ENCODE measurements at places on chromosomes 3 and 15.

DNA sequence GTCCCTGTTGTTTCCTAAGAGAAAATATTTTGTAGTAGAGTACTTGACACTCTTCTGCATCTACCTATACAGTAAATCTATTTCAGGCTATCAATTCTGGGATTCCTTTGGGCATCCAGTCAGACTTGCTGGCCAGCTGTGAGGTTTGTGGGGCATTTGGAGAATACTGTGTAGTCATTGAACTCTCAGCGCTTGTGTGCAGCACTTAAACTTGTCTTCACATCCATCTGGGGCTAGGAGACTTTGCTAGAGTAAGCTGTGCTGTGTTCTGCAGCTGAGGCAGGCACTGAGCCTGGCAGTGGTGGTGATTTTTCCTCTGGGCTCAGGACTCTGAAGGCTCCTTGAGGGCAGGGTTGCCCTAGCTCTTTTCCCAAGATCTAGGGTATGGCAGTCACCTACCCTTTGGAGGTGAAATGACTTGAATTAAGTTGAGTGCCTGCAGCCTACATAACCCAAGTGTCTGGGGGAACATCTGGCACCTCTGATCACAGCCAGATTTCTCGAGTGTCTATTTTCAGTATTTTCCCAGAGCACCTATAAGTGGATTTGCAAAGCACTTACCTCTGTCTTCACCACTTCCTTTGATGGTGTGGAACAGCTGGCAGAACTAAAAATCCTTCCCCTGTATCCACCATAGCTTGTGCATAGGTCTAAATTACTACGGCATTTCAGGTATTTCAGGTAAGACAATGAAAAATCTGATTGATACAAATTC is 19.3 kb downstream of the CLSTN2 start:
- DNase-seq, result no peak

GRCh38 chr3:56886314-56886713 is 84.6 kb upstream of the ARHGEF3 start:
- DNase-seq, result no peak

DNA sequence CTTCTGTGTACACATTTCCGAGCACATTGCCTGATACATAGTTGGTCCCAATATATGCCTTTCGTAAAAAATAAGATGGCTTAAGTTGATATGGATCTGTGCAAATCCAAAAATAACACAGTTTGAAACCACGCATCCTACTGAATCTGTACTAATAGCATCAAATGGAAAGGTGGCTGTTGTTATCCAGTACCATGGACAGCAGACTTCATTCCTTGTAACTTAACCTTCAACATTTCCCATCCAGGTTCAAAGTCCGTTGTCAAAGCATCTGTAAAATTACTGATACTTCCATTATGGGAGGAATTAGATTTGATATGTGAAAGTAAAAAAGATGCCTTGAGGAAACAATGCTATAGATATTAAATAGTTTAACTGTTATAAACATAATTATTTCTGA is 65.5 kb upstream of the C3orf49 start:
- no peak for DNase-seq

DNA sequence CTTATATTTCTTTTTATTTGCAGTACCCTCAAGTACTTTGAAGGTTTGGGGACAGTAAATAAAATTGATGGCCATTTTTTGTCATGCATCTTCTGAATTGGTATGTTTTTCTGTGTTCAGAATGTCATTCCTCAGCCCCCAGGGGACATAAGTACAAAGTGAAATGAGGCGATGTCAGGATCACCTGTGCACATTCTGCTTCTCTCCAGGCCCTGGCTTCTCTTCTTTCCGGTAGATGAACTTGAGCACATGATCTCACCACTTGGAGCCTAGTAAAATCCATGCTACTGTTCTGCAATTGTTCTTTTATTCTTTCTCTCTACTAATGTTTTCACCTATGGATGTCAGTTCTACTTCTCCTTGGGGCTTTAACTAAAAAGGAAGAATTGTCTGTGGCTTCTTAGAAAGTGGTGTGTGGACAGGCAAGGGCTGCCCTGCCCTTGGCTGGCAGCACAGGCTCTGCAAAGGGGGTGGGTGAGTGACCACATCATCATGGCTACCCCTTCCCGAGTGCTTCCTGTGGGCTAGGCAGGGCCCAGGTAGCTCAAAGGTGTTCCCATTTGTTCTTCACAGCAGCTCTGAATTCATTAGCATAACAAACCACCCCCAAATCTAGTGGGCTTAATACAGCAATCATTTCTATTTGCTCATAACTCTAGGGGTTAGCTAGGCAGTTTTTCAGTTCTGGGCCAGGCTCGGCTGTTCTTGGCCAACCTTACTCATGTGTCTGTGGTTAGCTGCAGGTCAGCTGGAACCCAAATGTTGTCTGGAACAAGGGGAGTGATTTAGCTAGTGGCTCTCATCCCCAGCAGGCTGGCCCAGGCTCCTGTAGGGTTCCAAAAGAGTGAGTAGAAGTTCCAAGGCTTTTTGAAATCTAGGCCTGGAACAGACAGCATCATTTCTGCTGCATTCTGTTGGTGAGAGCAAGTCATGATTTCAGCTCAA is 154.0 kb upstream of the CTDSPL start:
- DNase-seq, result no peak

DNA sequence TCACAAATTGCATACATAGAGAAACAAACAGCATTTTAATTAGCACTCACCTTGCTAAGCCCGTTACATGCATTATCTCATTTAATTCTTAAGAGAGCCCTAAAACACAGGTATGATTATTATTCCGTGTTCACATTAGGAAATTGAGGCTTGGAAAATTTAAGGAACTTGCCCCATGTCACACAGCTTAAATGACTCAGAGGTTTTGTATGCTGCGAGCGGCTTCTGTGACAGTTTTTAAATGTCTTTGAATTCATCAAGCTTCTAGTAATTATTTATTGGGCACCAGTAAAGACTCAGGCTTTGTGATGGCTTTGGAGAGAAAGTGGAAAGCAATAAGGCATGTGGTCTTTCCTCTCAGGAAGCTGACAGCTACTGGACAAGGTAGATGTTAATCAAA is 166.7 kb upstream of the THBS1 start:
- no peak for DNase-seq

DNA sequence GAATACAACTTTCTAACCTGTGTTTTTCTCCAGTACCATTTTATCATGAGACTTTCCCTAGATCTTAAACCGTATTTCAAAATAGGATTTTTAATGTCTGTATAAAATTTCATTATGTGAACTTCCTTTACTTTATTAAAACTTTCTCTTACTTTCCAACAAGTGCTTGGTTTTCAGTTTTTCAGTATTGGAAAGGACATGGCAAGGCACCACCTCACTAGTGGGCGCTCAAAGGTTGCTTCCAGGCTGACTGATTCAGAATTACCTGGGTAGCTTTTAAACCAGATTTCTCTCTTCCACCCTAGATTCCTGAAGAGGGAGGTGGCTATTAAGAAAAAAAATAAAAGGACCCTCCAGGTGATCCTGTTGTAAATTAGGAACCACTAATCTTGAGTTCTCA is 236.6 kb downstream of the SOX2 start:
- no peak for DNase-seq

DNA sequence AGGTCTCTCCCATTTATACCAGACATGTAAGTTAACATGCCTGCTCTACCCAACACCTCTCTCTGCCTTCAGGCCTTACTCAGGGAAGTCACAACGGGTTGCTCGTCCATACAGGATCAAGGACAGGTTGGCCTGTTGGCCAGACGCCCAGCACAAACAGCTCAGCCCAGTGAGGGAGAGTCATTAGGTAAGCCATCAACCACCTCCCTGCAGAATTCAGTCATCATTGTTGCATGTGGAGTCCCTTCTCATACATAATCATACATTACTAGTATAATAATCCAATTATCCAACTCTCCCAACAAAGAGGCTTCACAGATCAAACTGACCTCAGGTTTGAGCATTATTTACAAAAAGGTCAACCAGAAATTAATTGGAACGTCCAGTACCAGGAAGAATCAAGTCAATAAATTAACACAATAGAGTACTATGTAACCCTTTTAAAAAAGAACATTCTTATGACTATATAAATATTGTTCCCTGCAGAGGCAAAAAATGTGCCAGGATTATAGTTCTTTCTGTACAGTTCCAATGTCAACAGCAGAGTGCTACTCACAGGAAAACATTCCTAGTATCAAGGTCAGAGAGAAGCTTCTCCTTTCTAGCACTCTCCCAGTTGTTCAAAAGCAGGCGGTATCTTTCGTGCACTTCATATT is 33.2 kb downstream of the HOMER2 start:
- DNase-seq, result no peak

DNA sequence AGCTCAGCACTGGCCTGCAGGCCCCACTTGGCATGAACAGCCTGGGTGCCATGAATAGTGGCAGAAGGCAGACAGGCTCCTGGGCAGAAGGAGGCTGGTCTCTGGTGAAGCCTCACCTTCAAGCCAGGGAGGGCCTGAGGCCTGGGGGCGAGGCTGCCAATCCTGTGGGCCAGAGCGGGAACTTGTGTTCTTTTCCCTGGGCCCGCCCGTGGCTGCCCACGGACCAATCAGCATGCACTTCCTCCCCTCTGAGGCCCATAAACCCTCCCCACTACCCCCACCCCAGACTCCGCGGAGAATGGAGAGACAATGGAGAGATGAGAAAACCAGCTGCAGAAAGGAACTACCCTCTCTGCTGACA is 283.8 kb upstream of the ROBO1 start:
- no peak for DNase-seq

GRCh38 chr3:81713031-81713430 is 48.4 kb downstream of the GBE1 start:
- DNase-seq, result no peak

- no peak for DNase-seq
These were observed 4.6 kb upstream of the CTNNB1 start for GRCh38 chr3:41194701-41195100.

GRCh38 chr3:107951126-107951525 is 139.7 kb downstream of the CD47 start:
- no peak for DNase-seq

DNA sequence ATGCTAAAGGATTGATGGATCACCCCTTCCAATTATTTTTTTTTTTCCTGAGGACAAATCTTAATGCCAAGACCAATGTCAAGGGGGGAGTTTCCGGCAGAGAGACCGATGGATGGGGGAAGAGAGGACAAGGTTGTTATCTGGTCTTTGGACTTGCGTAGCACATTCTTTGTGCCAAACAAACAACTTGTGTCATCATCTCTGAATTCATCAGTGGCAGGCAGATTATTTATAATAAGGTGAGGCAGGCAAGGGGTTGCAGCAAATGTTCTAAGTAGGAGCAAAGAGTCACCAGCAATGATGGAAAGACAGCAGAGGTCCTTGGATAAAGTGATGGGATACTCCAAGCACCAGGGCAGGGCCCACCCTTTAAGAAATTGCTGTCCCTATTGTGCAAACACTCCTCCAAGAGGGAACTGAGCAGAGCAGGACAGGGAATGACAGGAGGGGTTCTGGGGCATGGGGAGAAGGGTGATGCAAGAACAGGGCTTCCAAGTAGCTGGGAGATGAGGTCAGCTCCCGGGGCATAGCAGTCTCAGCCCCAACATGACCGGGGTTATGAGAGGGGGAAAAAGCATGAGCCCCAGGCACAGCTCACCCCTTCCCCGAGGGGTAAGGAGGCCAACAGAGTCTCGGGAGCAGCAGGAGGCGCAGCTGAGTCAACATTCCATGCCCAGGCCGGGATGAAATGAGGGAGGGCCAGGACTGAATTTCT is 57.4 kb downstream of the ANXA2 start:
- no peak for DNase-seq

GRCh38 chr3:45861043-45861719 is 19.3 kb upstream of the LZTFL1 start:
- no peak for DNase-seq

DNA sequence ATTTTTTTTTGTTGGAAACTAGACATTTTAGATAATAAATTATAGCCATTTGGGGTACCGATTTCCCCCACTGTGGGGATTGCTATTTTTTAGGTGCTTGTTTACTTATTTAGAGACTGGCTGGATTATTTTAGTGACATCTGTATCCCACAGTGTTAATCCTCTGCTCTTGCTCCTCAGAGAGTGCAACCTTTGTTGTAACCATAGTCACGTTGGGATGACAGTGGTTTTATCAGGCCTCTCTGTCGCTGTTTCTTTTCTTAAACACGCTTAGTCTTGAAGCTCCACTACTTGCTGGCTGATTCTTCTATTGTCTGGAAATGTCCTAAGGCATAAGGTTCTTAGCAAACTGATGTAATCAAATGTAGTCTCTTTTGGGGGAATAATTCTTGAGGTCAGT is 451.6 kb upstream of the SEMA6D start:
- DNase-seq, result no peak

GRCh38 chr3:188232656-188233055 is 78.7 kb downstream of the LPP start:
- DNase-seq, result no peak

DNA sequence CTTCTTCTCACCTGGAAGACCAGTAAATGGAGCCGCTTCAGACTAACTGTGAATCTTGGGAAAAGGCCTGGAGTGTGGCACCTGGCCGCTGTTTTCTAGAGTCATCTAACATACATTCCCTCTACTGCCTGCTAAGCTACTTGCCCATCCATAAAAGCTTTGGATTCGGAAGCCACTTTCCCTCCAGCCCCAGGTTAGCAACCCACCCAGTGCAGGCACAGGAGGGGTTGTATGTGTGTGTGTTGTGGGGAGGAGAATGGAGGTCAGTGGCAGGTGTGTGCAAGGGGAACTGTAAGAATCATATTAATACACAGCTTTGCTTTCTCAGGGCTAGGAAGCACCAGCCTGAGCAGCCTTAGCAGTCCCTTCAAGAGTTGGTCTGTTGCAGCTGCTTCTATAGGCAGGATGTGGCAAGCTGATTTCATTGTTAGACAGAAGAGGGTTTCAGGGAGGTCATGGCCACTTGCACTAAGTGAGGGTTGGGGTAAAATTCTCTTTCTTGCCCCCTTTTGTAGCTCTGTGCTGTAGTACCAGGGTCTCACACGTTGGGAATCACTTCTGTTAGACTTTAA is 8.9 kb downstream of the NSUN3 start:
- DNase-seq, result no peak

GRCh38 chr15:60020736-60021135 is 16.6 kb downstream of the FOXB1 start:
- no peak for DNase-seq

- no peak for DNase-seq
These were observed 701 bp downstream of the SGO1 start for GRCh38 chr3:20185331-20185678.

GRCh38 chr15:82595766-82596165 is 51.4 kb downstream of the CPEB1 start:
- DNase-seq, result no peak

- no peak for DNase-seq
These were observed 354.7 kb downstream of the FGF12 start for GRCh38 chr3:192372616-192373015.

GRCh38 chr15:39131609-39132008 is 449.3 kb upstream of the THBS1 start:
- DNase-seq, result no peak

GRCh38 chr3:153658136-153658535 is 463.1 kb upstream of the ARHGEF26 start:
- DNase-seq, result no peak

DNA sequence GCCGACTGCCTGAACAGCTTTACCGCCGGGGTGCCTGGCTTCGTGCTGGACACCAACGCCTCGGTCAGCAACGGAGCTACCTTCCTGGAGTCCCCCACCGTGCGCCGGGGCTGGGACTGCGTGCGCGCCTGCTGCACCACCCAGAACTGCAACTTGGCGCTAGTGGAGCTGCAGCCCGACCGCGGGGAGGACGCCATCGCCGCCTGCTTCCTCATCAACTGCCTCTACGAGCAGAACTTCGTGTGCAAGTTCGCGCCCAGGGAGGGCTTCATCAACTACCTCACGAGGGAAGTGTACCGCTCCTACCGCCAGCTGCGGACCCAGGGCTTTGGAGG is 815 bp downstream of the SPINT1 start:
- DNase-seq, result no peak

Data from epithelial cell of proximal tubule (primary cell).